ENCODE measurements at places on chromosomes 6 and 20. TPM values are rescaled to one million over a fixed set of nuclear protein-coding genes. Genes with fewer than 3 reads are reported as not detected.

Gene DNMT3B
- total RNA-seq = 1.6 TPM

Gene BMP5
- total RNA-seq = not detected

Gene XKR7
- not detected for total RNA-seq

Gene CAGE1
- not detected for total RNA-seq

Gene PANK2
- 18.2 TPM for total RNA-seq

Gene TRERF1
- total RNA-seq = 10.5 TPM

Gene ISM1
- 6.2 TPM for total RNA-seq

Gene ABHD16A
- 50.9 TPM for total RNA-seq

Gene MUCL3
- not detected for total RNA-seq

Gene CYP24A1
- total RNA-seq = not detected

Gene SYTL3
- 3.7 TPM for total RNA-seq

Gene ENPP3
- total RNA-seq = 2.1 TPM

Gene PRR18
- total RNA-seq = not detected

Gene LHFPL5
- total RNA-seq = not detected

All from uterus (tissue), 4 donors.